Heart right ventricle (tissue), 16 donors: ENCODE measurements at places on chromosomes 13 and 19. TPM values are rescaled to one million over a fixed set of nuclear protein-coding genes. Genes with fewer than 3 reads are reported as not detected.

DNA sequence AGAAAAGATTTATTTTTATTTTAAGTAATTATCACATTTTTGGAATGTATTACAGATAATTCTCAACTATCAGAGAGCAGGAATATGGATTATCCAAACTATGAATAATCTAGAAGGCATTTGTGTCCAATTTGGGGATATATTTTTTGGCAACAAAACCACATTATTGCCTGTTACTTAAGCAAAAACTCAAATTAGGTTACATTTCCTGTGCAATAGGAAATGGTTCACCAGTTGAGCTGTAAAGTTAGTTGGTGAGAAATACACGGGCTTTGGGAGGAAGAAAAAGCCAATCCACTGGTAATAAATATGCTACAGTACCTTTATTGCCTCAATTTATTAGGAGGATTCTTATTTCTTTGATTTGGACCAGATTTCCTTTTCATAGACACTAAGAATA, 1075.2 kb downstream of the PCDH9 start:
- no peak for DNase-seq

GRCh38 chr13:20128459-20128931, 32.4 kb downstream of the GJA3 start:
- DNase-seq: no peak

DNA sequence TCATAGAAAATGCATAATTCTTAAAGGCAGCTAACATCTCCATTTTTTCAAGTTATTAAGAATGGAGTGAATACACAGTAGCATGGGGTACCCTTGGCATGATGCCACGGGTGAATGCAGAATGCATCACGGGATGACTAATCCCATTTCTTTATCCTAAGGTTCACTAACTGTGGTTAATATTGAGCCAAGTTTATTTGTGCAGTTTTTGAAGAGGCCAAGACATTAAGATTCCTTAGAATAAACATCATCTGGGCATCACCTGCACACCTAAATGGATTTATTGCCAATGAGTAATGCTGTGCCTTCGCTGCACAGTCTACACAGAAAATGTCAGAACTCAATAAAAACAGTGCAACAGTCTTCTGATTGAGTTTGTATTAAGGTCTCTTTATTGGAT, 333.1 kb downstream of the GPC6 start:
- no peak for DNase-seq

DNA sequence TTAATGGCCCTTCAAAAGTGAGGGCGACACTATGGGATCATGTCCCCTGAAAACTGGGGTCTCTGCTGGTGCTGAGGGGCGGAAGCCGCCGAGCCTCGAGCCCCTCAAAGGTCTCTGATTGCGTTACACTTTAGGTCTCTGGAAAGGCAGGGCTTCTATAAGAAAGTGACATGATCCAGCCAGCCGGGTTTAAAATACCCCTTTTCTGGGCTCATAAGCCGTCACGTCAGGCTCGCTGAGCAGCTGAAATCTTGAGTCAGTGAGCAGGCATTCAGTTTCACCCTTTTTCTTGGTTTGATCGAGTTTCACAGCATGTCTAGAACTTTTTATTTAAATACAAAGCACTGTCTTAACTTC, 600 bp upstream of the HMGB1 start:
- no peak for DNase-seq

DNA sequence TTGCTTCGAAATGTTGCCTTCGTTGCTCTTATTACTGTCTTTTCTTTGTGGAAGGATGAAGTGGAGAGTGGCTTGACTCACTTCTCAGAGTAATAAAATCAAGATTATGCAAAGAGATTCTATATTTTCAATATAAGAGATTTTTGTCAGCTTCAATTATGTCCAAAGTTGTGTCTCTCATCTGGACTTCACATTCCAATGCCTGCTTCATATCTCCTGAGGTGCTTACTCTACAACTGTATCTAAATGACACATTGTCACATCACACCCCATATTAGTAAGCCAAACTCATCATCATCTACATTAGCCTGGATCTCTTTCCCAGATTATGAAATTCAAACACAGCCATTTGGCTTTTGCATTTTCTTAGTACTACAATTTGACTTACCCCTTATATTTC, 409.4 kb downstream of the DACH1 start:
- no peak for DNase-seq

The DOCK9 gene
- total RNA-seq: 40.0 TPM

DNA sequence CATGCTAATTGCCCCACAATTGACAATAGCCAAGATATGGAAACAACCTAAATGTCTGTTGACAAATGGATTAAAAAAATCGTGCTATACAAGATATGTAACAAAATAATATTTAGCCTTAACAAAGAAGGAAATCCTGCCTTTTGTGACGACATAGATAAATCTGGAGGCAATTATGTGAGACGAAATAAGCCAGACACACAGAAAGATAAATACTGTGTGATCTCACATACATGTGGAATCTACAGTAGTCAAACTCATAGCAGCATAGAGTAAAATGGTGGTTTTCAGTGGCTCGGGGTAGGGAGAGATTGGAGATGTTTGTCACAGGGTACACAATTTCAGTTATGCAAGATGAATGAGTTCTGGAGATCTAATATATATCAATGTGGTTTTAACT, 895.8 kb downstream of the SLITRK6 start:
- no peak for DNase-seq

DNA sequence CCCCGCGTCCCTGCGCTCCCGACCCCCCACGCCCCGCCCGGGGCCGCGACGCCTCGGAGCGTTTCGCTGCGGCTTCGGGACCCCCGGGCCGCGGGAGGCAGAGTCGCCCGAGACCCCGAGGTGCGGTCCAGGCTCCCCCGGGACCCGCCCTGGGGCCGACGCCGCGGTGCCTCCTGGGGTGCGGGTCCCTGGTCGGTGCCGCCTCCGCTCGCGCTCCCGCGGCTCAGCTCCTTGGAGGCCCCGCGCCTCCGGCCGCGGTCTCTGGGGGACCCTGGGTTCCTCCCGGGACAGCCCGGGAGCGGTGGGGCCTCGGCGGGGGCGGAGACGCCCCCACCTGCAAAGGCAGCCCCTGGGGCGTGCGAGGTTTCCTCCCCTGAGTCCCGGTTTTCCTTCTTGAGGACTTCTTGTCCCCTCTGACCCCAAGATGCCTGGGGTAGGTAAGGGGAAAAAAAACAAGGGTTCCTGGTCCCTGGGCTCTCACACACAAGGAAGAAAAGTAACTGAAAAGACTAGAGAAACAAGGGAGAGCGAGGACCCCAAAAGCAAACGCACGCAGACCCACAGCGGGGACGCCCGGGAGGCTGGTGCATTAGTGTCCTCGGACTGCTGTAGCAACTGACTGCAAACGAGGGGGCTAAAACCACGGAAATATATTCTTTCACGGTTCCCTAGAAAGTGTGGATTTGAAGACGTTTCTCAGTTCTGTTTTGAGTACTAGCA, 740 bp downstream of the ZNF555 start:
- DNase-seq: no peak

The ICAM5 gene
- total RNA-seq: 0.22 TPM

The RPS19 gene
- 458 TPM for total RNA-seq

DNA sequence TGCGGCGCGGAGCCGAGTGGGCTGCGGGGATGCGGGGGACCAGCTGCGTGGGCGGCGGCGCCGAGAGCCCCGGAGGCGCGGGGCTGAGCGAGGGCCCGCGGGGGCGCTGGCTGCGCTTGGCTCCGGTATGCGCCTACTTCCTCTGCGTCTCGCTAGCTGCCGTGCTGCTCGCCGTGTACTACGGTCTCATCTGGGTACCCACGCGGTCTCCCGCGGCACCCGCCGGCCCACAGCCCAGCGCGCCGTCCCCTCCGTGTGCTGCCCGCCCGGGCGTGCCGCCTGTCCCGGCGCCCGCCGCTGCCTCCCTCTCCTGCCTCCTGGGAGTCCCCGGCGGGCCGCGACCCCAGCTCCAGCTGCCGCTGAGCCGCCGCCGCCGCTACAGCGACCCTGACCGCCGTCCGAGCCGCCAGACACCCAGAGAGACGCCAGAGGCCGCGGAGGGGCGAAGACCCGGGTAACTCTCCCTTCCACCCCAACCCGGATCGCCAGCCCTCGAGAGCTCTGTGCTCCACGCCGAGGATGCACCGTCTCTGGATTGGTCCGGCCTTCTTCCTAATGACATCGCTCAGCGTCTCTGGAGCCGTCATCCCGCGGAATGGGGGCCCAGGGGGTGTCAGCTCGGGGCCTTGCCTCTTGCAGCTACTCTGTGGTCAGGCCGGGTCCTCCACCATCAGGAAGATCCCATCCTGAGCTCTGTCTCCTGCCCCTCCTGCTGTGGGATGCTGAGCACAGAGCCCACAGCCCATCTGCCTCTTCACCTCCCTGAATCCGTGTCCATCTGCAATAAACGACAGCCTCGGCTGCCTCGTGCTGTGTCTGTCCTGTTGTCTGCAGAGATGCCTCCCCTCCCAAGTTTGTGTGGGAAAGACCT, 441 bp downstream of the INAFM1 start:
- DNase-seq: peak; percentile 52

- no peak for DNase-seq
Observed at GRCh38 chr13:107441279-107441678, 774.1 kb downstream of the LIG4 start.

DNA sequence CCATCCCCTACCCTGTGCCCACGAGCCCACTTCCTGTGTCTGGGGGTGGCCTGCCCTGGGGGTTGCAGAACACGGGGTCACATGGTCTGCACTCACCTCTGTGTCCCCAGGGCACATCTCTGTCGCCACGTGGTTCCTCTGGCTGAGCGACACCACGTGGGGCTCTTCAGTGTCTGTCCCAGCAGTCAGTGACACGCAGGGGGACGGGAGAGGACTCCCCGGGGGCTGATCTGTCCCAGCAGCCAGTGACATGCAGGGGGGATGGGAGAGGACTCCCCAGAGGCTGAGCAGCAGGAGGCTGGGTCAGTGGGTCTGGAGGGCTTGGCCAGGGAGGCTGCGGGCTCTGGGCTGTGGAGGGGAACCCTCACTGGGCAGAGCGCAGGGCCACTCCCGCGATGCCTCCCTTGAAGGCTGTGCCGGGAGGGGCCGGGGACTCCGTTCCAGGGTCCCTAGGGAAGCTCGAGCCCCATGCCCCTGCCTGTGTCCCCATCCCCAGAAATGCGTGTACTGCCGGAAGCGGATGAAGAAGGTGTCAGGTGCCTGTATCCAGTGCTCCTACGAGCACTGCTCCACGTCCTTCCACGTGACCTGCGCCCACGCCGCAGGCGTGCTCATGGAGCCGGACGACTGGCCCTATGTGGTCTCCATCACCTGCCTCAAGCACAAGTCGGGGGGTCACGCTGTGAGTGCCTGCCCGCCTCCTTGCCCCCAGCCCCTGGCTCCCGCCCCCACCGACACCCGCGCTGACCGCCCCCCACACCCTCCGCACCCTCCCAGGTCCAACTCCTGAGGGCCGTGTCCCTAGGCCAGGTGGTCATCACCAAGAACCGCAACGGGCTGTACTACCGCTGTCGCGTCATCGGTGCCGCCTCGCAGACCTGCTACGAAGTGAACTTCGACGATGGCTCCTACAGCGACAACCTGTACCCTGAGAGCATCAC, 174.8 kb downstream of the KDM4B start:
- peak; percentile 10 for DNase-seq

The ZFP36 gene
- total RNA-seq: 194 TPM

The ONECUT3 gene
- not detected for total RNA-seq

GRCh38 chr13:94286581-94286980, 192.9 kb downstream of the DCT start:
- no peak for DNase-seq

The TNFRSF19 gene
- total RNA-seq: 49.6 TPM

DNA sequence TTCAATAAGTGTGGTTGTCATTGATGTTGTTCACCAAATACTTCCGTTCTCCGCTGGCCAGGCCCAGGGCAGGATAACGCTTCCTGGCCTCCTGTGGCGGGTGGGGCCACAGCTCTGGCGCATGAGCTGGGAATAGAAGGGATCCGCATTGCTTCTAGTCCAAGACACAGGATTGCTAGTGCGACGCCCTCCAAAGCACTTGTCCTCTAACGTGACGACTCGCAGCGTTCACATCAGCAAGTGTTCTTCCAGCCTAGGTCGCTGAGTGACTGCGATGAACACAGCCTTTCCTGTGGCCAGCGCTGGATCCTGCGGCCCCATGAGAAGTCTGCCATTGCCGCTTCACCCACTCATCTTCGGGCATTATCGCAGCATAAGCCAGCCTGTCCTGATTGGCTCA, 39.4 kb downstream of the VSTM2B start:
- no peak for DNase-seq

- DNase-seq: no peak
Observed at GRCh38 chr13:97413694-97414093, 20.3 kb upstream of the RAP2A start.

The CLIP3 gene
- 5.9 TPM for total RNA-seq

The ZNF564 gene
- 7.8 TPM for total RNA-seq

GRCh38 chr13:86684402-86684801, 885.2 kb upstream of the SLITRK6 start:
- DNase-seq: no peak

The SAMD1 gene
- total RNA-seq: 32.3 TPM

The KLK5 gene
- not detected for total RNA-seq

The MIA gene
- 1.0 TPM for total RNA-seq

The NCR1 gene
- total RNA-seq: not detected

The ZNF486 gene
- total RNA-seq: 1.5 TPM

DNA sequence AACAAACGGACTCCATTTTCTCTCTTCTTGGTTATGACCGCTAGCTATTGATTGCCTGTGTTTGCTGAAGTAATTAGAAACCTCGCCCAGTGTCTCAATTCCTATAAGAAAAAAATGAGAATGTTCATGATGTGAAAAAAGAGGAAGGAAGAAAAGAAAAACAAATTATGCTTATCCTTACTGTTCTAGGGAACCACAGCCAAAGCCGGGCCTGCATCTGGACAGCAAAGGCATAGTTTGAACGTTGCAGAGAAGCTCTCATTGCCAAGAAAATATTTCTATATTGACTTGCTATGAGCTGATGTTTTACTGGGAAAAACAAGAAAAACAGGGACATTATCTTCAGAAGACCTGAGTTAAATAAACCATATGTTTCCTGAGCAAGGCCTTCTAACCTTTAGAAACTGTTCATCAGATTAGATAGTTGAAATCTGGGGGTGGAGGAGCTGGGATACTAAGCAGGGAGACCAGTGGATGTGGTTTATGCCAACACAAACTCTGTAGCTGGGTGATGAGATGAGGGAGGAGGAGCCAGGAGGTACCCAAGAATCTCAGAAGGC, 55.0 kb downstream of the EFNB2 start:
- DNase-seq: no peak

DNA sequence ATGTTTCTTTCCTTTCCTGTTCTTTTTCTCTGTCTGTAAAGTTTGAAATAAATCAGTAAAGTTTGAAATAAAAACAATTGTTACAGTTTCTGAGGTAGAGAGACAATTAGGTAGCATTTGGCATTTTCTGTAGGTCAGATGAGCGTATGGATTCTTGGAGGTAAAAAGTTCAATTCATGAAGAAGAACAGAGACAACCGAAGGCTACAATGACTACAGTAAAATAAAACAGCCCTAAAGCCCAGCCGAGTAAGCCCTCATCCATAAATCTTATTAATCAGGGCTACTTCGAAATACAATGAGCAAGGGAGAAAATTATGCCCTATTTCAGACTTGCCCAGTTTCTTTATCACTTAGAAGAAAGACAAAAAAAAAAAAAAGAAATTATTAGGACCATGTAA, 941.9 kb upstream of the SLC10A2 start:
- DNase-seq: no peak
